ENCODE measurements at places on chromosomes 7 and 10.

DNA sequence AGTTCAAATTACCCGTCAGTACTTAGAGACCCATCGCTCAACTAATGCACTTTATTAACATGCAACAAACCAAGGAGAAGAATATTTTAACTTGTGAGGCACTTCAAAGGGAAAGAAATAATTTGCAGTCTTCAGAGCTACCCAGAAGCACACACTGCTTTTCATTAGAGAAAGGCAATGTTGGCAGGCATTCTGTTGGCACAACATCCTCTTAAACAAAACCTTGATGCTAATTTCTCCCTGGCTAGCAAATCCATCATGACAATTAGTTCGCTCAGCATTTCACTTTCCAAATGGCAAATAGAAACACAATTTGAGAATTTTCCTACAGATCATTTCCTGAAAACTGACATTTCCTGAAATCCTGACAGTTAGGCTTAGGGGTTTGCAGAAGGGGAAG lies 155.6 kb upstream of the FAM13C start:
- DNase-seq = no peak

- DNase-seq = no peak
Observed at GRCh38 chr10:43055991-43056567, 20.8 kb upstream of the RET start.

DNA sequence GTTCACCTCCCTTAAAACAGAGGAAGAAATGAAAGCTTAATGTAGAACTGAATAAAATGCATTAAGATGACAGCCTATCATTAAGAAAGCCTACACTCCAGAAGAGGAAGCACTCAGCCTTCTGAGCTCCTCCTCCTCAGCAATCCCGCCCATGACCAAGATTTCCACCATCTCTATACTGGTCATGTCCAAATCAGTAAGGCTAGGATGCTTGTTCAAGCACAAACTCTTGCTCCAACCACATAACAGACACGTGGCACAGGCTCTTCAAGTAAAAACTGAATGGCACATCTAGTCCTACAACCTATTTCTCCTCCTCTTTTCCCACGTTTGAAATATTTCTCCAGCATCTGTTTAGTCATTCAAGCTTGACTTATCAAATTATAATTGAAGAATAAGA lies 454.1 kb downstream of the PARD3 start:
- no peak for DNase-seq

DNA sequence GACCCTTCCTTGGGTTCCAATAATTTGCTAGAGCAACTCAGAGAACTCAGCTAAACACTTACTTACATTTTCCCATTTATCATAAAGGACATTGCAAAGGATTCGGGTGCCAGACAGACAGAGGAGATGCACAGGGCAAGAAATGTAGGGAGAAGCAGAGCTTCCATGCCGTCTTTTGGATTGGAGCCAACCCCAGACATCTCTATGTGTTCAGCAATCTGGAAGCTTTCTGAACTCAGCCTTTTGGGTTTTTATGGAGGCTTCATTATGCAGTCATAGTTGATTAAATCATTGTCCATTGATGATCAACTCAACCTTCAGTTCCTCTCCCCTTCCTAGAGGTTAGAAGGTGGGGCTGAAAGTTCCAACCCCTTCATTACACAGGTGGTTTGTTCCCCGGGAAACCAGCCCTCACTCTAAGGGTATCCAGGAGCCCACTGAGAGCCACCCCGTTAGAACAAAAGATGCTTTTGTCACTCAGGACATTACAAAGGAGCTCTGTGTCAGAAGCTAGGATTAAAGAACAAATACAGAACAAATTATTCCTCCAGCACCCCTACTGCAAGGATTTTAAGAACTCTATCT lies 211.9 kb upstream of the VSTM2A start:
- DNase-seq = no peak

DNA sequence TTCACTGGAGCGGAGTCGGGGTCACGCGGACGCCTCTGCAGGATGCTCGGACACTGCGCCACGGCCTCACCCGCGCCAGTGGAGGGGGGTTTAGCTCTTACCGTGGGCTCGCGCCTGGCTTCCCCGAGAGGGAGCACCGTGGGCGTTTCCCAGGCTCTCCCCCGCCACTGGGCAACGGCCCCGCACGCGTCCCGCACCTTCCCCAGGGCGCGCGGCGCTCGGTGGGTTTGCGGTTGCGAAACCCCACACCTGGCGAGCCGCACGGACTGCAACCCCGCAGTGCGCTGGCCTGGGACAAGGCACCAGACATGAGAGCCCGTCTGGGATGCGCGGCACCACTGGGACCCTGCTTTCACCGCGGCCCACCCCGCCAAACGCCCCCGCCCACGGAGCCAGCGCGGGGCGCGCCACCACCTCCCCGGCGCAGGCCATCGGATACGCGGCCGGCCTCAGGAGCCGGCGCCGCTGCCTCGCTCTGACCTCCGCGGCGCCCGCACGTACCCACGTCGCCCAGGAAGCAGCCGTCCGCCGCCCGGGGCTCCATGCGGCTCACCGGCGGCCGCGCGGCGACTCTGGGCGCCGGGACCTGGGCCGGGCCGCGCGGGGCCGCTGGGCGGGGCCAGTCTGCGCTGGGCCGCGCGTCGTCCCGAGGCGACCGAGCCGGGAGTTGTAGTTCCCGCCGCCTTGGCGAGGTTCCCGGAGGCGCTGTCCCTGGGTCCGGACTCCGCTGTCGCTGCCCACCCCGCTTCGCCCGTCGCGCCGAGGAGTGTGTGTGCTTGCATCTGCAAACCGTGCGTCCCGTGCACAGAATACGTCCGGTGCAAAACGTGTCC lies at the start of gene ASB13:
Gene ASB13 (minus strand): TSS at position 588 of the 833 bp plus-strand sequence. CDS start 44 bp downstream, at position 544.
- no peak for DNase-seq

DNA sequence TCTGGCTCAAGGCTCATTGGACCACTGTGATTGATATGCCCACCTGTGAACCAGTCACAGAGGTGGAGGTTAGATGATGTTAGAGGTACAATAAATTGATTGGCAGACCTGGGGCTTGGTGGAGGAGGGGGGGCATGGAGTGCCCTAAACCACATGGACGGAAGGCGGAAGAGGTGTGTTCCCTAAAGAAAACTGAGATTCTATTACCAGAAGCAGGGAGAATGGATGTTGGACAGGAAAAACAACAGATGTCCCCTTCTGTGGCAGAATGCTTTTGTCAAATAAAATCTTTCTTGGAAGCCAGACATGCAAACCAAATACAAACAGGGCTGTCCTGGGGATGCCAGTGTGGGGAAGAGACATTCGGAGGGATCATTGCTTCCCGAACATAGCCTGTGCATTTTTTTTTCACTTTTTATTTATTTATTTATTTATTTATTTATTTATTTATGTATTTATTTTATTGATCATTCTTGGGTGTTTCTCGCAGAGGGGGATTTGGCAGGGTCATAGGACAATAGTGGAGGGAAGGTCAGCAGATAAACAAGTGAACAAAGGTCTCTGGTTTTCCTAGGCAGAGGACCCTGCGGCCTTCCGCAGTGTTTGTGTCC lies 433.9 kb downstream of the RPS24 start:
- DNase-seq = no peak

DNA sequence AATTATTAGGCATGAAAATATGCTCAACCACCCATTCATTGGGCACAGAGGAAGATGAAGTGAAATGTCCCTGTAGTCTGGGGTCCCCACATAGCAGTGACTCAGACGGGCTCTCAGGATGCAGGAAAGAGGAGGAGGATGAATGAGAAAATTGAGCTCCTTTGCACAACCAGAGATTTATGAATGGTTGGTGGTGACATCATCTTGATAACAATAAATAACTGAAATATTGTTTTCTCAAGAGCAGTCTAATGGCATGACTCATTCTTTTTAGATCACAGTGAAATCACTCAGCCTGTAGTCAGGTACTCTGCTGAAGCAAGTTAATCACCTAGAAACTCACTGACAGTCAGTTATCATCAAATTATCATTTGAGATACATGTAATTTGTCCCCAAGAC lies 254.1 kb downstream of the RELN start:
- no peak for DNase-seq

- DNase-seq = no peak
Observed at GRCh38 chr7:64945503-64946175, 42.6 kb downstream of the ZNF273 start.

DNA sequence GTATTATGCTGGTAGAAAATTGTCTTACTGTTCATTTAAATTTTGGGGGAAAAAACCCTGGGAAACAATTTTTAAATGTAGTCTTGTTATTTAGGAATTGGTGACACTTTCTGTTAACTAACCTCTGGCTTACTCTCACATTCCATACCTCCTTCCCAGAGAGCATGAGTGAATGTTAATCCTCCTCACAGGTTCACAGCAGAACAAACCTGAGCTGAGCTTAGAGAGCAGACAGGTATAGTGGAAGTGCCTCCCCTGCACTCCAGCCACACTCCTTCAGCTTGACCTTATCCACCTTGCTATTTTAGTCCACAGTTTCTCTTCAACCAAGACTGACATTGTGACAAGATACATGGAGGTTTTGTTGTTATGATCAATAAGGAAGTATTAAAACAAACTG lies 235.9 kb downstream of the FOXP2 start:
- DNase-seq = no peak

- DNase-seq = no peak
Observed at GRCh38 chr7:12921751-12922345, 234.4 kb downstream of the ARL4A start.

DNA sequence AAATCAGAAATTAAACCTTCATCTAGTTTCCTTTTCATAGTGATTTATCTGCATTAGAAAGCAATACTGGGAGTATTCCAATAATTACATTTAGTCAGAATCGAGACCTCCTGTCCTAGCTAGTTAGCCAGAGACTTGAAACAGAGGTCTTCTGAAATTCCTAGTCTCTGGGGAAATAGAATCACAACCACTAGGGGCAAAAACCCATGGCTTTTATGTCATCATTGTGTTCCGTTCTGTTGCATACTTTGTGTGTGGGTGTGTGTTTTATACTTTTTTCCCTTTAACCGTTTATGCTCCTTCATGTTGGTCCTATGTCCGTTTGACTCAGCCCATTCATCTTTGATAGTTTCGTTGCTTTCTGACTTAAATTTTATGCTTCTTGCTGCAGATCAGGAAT lies 79.8 kb downstream of the RALA start:
- no peak for DNase-seq

GRCh38 chr7:25894002-25894901 lies 257.7 kb upstream of the NFE2L3 start:
- DNase-seq = no peak

DNA sequence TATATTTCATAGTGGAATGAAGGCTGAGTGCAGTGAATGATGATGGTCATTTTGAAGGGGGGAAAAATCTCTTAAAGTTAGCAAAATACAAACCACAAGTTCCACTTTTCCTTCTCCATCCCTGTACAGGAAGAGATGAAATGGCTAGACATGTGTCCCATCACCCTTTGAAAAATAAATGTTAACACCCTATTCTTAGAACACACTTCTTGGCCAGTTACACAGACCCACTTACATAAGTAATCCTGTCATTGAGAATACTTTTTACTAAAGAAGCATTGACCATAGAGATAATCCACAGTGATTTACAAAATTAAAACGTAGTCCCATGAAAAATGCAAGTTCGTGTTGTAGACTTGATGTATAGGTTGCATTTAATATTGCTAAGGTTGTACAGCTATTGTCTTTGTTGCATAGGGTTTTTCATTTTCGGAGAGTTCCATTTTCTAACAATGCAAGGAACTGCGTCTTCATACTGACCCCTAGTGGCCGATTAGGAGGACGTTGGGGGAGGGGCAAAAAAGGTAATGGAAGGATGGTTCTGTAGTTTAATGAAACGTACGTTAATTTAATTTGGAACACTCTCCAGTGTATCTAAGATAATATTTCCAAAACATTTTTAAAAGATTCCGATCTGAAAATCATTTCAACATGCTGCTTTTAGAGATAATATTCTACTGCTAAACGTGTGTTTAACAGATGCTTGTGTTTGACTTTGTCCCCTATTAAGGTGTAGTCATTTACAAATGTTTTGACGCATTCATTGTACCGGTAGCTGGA lies 60.9 kb downstream of the ARMC3 start:
- DNase-seq = peak; percentile 42

GRCh38 chr10:97013983-97014382 lies 171.8 kb downstream of the SLIT1 start:
- DNase-seq = no peak

GRCh38 chr10:7274293-7274692 lies 136.5 kb downstream of the SFMBT2 start:
- no peak for DNase-seq

DNA sequence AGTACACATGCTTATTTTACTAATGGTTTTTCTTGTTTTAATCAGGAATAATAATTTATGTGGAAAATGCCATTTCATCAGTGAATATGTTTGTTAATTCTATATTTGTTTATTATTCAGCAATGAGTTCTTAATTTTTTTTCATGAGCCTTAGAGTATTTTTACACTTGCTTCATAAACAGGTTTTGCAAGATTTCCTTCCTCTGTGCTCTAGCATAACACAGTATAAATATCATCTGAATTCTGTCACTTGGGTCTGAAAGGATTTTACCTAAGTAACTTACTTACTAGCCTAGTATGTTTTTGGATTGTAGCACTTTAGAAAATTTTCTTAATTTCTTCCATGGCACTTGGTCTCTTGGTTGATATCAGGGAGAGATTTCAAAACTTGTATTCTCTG lies 45.8 kb downstream of the GLCCI1 start:
- DNase-seq = no peak

DNA sequence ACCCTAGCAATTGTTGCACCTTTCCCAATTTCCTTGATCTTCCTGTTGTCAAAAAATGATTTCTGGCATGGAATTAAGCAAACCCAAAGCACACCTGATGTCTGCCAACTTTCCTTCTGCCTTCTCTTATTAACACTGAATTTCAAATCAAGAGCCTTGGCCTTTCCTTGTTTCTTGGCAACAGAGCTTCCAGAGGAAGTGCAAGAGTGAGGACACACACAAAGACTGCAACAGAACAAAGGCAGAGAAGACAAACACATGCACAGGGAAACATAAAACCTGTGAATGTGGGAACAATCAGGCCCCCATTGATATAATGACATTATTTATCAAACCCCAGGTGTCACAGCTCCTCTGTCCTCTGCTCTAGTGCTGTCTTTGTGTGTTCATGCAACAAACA lies 73.0 kb upstream of the IL6 start:
- DNase-seq = no peak

GRCh38 chr7:94394437-94395140 lies at the start of gene COL1A2:
Gene COL1A2, plus strand, starts transcription at chr7:94394895. Its CDS starts 137 bp downstream, at chr7:94395032.
- DNase-seq = no peak

GRCh38 chr7:77649716-77650349 lies 46.4 kb upstream of the RSBN1L start:
- DNase-seq = no peak

DNA sequence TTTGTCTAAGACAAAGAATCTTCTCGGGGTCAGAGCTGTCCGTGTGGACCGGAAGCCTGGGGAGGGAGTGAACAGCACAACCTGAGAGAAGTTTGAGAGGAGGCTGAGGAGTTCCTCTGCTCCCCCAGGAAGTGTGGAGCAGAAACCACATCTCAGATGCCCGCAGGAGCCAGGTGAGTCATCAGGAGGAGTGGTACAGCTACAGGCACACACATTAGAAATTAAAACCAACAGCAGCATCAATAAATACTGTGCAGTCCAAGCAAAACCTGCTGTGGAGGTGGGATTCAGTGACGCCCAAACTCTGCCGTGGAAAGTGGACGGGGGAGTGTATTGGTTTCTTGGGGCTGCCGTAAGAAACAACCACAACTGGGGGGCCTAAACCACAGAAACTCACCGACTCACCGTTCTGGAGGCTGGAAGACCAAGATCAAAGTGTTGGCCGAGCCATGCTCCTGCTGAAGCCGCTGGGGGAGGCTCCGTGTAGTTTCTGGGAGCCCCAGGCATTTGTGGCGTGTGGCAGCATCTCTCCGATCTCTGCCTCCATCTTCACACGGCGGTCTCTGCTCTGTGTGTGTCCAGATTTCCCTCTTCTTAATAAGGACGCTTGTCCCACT lies 31.2 kb upstream of the GARS1 start:
- DNase-seq = no peak

GRCh38 chr7:116593359-116594075 lies 68.7 kb downstream of the CAV1 start:
- no peak for DNase-seq
